Stimulated activated CD4-positive, alpha-beta T cell treated with anti-CD3 and anti-CD28 coated beads, TNF-alpha, amount 100 ng/mL, for 48 hours (primary cell): ENCODE measurements at places on chromosomes 2 and 18.

DNA sequence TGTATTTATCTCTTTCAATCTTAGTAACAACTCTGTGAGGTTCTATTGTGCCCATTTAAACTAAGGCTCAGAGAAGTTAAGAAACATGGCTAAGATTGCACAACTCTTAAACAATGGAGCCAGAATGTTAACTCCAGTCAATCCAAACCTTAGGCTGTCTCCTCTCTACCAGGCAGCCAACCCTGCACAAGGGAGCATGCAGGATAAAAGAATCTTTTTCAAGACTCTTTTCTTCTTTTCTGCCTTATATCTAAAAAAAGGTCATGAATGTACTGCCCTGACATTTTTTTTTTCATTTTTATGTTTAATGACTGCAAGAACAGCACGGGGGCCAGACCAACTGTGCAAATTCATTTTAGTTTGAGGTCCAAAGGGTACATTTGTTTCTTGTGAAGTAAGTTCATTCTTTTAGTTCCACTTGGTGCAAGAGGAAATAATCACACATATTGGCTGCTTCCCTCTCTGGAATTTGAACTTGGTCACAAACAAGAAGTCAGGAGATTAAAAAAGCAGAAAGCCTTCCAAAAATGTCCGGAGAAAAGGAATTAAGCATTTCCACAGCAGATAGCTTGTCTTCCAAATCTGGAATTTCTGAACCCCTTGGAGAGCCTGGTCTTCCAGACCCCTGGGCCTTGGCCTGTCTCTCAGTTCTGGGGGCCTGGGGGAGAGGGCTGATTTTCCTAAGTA, 96.0 kb upstream of the RIOK3 start:
- no peak for DNase-seq

- no peak for DNase-seq
Measured at GRCh38 chr18:37948471-37948870, 382.9 kb upstream of the CELF4 start.

DNA sequence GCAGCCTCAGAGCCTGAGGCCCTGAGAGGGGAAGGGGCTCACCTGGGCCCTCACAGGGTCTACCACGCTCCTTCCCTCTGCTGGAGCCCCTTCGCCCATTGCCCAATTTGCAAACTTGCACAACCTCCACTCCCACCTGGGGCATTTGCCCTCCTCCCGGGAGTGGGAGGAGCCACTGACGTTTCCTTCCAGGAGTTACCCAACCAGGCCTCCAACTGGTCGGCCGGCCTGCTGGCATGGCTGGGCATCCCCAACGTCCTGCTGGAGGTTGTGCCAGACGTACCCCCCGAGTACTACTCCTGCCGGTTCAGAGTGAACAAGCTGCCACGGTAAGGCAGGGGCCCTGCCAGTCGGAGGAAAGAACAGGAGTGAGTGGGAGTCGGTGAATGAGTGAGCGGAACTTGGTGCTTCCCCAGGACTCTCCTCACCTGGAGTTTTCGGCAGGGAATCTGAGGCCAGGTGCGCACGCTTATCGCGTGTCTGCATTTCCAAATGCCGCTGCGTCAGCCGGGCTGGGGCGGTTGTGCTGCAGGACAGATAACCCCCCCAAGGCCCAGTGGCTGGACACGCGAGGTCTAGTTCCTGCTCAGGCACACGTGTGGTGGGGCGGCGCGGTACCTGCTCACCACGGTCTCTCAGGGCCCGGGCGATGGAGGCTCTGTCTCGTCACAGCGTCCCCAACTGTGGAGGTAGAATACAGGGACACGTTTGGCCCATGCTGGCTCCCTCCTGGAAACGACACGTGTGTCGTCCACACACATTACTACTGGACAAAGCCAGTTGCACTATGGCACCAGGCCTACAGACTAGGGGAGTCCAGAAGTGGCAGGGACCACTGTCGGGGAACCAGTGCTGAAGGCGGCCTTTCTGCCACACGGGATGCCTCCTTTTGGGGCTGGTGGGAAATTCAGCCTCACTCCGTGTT, 11.7 kb downstream of the ANO7 start:
- no peak for DNase-seq

- no peak for DNase-seq
Measured at GRCh38 chr2:48112911-48113680, 206.8 kb upstream of the FBXO11 start.

- DNase-seq: no peak
Measured at GRCh38 chr18:25279961-25280360, 72.0 kb downstream of the ZNF521 start.

DNA sequence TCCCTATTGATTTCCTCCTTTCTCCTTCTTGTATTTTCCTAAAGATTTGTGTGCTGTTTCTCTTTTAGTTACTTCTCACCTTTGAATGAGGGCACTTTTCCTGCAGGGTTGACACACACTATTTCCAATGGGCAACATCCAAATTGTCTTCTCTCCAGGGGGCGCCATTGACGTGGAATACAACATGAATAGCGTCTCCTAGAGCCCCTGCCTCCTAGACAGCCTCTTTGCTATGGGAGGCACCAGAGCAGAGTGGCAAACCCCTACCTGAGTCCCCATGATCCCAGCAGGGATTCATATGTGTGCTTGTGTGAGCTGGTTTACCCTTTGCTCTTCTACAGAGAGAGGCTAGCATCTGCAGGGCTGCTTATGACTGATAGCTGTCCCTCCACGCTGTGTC, 61.3 kb upstream of the ITSN2 start:
- peak; percentile 40 for DNase-seq

GRCh38 chr2:47079515-47080412, 75.3 kb downstream of the STPG4 start:
- no peak for DNase-seq

DNA sequence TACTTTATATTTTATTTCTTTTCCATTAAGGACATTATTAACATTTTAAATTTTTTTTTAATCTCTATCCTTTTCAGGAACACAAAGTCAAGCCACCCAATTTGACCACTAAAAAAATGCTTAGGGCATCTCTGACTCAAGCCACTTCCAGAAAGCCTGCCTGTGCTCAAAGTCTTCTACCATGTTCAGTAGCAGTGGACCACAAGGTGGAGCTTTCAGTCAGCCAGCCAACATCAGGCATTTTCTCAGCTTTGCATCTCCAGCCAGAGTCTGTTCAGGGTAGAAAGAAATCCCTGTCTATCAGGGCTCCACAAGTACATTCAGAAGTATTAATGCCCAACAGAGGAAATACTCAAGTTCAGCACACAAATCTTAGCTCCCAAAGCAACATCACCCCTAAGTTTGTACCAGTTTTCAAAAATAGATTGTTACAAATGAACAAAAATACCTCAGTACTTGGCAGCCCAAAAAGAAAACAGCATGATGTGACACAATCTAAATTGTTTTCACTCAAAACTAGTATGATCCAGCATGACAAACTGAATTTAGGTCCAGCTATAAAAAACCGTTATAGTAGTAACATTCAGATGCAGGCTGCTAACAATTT, 37.6 kb downstream of the C18orf63 start:
- DNase-seq: peak; percentile 17

DNA sequence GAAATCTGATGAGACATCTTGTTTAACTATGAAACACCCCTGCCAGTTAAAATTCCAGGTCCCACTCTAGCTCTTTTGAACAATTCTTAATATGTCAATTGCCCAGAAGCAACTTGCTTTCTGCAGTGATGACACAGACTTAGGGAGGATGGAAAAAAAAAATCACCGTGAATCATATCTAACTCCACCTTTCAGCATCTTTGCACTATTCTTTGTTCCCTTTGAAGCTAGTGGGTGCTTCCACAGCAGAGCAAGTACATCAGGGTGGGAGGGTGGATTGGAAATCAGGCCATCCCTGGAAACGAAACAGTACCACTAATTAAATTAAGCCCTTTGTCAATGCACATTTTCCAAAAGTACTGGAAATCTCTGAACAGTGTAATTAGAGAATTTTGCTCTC, 324.3 kb upstream of the MEIS1 start:
- no peak for DNase-seq

DNA sequence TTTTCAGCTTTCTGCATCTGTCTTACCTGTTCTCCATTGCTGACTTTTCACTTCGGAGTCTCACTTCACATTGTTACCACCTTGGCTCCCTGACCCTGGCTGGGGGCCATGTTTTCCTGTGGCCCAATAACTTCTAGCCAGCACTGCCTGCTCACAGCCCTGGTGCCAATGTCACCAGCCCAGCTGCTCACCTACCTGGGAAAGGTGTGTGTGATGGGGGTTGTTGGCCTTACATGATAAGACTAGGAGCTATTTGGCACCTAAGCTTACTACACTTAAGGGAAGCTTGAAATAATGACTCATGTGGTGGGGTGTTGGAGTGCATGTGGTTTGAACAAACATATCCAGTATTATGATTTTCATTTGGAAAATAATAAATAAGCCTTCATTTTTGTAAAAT, 37.5 kb upstream of the PGAP1 start:
- no peak for DNase-seq

GRCh38 chr18:13136056-13136903, 82.3 kb upstream of the LDLRAD4 start:
- no peak for DNase-seq

- DNase-seq: no peak
Measured at GRCh38 chr18:40360558-40360957, 1594.5 kb upstream of the PIK3C3 start.

DNA sequence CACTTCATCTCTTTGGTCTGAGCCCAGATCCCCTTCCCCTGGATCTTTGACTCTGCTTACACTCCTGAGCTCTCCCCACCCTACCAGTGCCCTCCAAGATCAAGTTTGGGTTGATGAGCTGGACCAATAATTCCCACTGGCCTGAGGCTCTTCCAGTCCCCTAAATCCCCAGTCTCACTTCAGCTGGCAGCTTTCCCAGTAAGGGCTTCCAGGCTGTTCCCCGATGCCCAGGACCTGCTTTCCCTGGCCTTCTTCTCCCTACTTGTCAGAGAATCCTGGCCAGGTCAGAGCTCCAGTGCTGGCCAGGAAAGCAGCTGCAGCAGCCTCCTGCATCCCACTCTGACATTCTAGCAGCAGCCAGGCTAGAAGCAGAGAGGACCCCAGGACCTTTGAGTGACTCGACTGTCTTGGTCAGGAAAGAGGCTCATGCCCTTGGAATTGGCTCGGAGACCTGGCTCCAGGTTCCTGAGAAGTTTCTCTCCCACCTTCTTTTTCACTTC, 3.5 kb downstream of the WNT6 start:
- no peak for DNase-seq

GRCh38 chr2:98436734-98437133, 7.9 kb upstream of the INPP4A start:
- DNase-seq: no peak

GRCh38 chr2:163665817-163666216, 70.0 kb downstream of the FIGN start:
- no peak for DNase-seq

DNA sequence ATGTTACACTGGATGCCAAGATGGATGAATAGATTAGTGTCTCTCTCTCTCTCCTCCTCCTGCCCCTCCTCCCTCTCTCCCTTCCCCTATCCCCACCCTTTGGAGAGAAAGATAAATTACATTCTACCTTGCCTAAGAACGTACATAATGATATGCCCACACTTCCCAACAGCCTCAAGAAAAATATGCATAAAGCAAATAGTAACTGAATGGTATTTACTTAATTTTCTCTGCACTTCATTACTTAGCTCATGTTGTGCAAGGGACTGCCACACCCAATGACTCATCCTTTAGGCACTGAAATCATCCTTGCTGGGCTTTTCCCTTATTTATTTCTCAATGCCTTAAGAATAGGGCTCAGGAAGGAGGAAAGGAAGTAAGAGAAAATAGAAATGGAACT, 137.3 kb upstream of the PID1 start:
- DNase-seq: no peak

DNA sequence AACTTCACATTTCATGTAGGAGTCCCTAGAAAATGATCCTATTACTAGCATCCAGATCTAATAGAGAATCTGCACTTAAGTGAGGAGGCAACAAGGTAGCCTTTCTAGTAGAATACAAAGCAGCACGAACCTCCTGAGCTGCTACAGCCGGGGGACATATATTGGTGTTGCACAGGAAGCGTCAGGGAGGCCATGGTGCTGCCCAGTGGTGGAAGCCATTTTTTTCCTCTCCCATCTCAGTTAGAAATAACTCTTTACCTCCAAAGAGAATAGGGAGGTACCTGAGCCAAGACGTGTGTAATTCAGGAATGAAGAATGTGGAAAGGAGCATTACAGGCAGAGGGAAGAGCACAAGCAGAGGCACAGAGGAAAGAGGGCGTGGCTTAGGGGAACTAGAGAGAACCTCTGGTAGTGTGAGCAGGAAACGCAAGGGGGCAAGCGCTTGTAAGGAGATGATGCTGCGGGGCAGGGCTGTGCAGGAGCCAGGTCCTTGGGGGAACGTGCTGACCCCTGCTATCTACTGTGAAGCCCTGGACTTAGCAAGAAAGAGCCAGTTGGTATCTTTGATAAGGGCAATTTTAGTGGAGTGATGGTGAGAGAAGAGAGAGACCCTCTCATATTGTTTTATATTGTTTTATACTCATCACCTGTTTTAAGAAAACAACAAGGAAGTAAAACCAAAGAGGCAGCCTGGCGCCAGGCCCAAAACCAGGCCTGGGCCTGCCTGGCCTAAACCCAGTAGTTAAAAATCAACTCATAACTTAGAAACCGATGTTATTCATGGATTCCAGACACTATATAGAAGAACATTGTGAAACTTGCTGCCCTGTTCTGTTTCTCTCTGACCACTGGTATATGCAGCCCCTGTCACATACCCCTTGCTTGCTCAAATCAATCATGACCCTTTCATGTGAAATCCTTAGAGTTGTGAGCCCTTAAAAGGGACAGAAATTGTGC, 50.0 kb upstream of the TTC39C start:
- DNase-seq: no peak

DNA sequence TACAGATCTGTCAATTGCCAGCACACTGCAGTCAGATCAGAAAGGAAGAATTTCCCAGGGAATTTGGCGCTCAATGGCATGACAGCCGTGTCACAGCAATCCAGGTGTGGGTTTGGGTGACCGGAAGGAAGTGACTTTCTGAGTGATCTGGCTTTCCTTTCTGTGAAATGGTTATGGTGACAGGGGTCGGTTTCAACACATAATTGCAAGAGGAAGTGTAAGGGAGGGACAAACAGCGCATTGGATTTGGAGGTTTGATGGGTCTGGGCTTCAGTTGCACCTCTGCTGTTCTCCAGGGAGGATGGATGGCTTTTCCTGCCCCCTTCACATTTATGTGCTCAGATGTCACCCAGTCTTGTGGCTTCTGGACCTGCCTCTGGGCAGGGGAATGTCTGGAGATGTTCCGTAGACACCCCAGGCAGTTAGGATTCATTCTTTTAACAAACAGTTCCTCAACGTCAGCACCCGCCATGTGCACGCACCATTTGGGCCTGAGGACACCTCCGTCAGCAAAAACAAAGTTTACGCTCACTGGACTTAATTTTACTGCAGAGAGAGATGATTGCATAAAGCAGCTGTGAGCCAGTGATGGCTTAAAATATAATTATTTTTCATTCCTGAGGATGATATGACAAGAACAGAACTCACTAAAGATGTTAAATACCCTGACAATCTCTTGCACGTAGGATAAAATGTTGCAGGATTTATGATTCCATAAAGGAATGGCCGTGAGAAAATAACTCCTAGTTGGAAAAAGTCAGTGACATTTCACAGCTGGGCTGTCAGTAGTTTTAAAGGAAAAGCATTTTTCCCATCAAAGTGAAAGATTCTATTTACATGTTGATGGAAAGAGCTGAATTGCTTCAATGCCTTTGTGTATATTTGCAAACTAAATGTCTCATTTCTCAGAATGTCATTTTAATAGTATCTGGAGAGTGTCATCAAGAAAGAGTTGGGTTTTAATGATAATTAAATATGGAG, 36.9 kb downstream of the MBP start:
- DNase-seq: no peak

GRCh38 chr2:181170256-181170655, 189.9 kb downstream of the UBE2E3 start:
- DNase-seq: no peak
